ENCODE measurements at places on chromosomes 7 and 10. TPM values are rescaled to one million over a fixed set of nuclear protein-coding genes. Genes with fewer than 3 reads are reported as not detected.

- peak; percentile 67 for DNase-seq
Measured at GRCh38 chr7:158549616-158550393, 37.8 kb downstream of the PTPRN2 start.

DNA sequence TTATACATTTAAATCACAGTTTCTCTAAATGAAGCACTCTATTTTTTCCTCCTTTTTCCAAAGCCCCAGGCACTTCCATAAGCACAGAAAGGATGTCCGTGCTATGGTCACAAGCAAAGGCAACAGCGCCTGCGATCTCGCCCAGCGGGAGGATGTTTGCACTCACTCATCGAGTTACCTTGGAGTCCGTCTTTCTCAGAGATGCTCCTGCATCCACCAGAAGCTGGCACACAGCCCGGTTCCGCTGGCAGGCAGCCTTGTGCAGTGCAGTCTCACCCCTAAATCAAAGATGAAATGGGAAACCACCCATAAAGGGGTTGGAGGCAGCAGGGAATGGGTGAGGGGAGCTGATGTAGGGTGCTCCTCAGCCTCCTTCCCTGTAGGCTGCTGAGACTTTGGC lies 51.9 kb upstream of the PTN start:
- no peak for DNase-seq

The GLI3 gene
- total RNA-seq: 33.8 TPM

GRCh38 chr10:84026821-84027257 lies 112.5 kb upstream of the GHITM start:
- no peak for DNase-seq

The GBX1 gene
- total RNA-seq: not detected

DNA sequence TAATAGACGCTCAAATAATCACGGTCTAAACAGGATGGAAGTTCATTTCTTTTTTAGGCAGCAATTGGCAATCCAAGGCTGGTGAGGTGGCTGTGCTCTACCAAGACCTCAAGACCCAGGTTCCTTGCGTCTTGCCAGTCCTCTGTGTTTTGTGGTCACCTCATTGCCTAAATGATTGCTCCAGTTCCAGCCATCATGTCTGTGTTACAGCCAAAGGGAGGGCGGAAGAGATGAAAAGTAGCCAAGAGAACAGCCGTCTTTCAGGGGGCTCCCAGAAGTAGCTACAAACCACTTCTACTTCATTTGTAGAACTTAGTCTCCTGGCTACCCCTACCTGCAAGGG lies 19.2 kb upstream of the C10orf67 start:
- DNase-seq: no peak

The GRM3 gene
- total RNA-seq: not detected

- DNase-seq: no peak
Measured at GRCh38 chr7:143244321-143244720, 18.9 kb upstream of the GSTK1 start.

The KCNH2 gene
- total RNA-seq: 3.2 TPM

- DNase-seq: no peak
Measured at GRCh38 chr10:116097239-116097784, 175.7 kb downstream of the GFRA1 start.

DNA sequence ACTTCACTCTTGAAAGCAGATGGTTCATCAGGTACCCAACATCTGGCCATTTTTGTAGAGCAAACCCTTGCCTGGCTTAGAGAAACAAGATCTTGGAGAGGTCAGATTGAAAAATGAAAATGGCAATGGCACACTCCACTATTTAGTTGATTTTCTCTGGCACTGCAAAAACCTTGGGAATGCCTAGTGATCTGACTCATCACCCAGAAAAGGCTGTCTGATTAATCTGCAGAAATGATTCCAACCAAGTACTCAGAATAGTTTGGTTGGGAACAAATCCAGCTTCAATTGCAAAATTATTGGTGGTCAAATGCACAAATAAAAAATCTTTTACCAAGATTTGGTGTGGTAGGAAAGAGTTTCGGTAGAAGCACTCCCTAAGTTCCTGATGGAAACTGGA lies 351.2 kb downstream of the PHTF2 start:
- DNase-seq: no peak

The OR9A4 gene
- 0.40 TPM for total RNA-seq

- no peak for DNase-seq
Measured at GRCh38 chr7:138243430-138243829, 167.2 kb downstream of the AKR1D1 start.

The SORCS1 gene
- total RNA-seq: 80.5 TPM

- peak; percentile 81 for DNase-seq
Measured at GRCh38 chr10:70132098-70133029, at the start of gene AIFM2. TSS of gene AIFM2 (minus strand) at chr10:70132825. CDS start at chr10:70124084, 8,741 bp downstream.

DNA sequence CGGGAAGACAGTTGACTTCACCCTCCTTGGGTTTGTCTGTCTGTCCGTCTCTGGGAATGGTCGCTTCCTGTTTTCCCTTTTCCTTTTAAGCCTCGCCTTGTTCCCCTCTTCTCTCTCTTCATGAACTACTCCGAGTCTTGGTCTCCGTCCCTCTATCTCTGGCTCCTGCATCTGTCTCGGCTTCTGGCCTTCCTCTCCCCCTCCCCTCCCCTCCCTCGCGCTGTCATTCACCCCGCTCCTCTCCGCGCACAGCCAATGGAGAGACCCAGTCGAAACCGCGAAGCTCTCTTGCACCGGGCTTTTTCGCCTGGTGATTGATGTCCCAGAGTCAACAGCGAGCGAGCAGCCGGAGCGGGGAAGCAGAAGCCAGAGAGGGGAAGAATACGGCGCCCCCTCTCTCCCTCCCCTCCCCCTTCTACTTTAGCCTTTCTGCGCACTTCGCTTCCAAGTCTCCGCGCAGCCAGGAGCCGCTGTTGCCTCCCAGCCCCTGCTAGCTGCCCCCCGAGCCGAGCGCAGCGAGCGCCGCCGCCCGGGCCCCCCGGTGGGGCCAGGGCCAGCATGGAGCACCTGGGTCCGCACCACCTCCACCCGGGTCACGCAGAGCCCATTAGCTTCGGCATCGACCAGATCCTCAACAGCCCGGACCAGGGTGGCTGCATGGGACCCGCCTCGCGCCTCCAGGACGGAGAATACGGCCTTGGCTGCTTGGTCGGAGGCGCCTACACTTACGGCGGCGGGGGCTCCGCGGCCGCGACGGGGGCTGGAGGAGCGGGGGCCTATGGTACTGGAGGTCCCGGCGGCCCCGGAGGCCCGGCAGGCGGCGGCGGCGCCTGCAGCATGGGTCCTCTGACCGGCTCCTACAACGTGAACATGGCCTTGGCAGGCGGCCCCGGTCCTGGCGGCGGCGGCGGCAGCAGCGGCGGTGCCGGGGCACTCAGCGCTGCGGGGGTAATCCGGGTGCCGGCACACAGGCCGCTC lies at the start of gene TLX1:
Gene TLX1, plus strand, starts transcription at position 317 of the 978 bp plus-strand sequence. Its CDS starts 242 bp downstream, at position 559.
- DNase-seq: no peak

DNA sequence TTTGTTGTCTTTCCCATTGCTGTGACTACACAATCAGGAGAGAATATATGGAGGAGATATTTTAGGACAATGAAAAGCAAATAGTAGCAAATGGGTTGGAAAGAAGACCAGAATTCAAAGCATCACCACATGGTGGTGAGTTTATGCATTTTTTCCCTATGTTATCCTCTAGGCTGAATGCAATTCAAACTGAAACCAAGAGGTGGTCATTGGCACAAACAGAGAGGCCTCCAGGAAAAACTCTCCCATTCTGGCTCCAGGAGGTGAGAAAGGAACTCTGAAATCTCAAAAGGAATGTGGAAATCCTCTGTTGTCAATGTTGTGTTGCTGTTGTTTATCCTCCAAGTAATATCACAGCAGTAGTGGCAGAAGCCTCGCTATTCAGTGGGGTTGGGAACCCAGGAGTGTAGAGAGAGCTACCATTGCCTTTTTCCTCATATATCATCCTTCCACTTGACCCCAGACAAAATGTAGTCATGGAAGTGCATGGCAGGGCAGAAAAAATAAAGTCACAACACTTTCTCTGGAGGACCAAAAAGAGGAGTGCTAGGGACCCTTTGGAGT lies 819.1 kb downstream of the GRID1 start:
- no peak for DNase-seq

DNA sequence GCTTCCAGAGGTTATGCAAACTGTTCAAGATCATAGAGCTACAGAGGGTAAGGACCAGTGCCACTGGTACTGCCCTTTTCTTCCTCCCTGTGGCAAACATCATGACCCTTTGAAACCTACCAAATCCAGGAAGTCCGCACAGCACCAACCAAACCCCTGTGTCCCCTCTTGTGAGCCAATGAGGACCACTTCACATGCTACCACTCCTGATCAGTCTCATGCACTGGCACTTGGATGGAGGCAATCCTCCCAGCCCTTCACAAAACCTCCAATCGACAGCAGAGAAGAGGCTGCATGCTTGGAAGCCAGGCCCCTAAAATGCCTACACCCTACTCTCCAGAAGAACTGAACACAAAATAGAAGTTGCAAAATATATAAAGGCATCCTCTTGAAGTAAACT lies 248.0 kb downstream of the TNS3 start:
- peak; percentile 53 for DNase-seq

DNA sequence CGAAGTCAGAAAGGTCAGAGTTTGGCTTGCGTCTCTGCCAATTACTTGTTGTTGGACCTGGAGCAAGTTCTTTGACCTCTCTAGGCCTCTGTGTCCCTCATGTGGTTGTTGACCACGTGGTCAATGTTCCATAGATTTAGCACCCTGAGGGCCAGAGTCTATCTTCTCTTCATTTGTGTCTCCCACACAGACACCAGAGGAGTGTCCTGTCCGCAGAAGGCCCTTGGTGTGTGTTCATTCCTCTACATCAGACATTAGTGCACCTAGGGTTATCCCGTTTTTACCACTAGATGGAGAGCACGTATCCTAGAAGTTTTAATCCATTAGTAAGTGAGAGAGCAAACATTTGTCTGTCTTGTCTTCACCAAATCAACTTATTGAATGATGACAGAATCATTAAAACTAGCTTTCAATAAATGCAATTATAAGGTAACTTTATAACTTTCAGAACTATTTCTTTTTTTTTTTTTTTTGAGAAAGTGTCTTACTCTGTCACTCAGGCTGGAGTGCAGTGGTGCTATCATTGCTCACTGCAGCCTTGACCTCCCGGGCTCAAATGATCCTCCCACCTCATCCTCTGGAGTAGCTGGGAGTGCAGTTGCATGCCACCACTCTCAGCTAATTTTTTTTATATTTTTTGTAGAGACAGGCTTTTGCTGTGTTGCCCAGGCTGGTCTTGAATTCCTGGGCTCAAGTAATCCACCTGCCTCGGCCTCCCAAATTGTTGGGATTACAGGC lies 122.5 kb upstream of the ANKRD1 start:
- no peak for DNase-seq

The AQP1 gene
- total RNA-seq: 864 TPM

The CALCR gene
- total RNA-seq: 0.62 TPM

- no peak for DNase-seq
Measured at GRCh38 chr10:62054408-62054807, 152.9 kb downstream of the ARID5B start.

GRCh38 chr10:83176901-83177300 lies 962.4 kb upstream of the GHITM start:
- DNase-seq: no peak

DNA sequence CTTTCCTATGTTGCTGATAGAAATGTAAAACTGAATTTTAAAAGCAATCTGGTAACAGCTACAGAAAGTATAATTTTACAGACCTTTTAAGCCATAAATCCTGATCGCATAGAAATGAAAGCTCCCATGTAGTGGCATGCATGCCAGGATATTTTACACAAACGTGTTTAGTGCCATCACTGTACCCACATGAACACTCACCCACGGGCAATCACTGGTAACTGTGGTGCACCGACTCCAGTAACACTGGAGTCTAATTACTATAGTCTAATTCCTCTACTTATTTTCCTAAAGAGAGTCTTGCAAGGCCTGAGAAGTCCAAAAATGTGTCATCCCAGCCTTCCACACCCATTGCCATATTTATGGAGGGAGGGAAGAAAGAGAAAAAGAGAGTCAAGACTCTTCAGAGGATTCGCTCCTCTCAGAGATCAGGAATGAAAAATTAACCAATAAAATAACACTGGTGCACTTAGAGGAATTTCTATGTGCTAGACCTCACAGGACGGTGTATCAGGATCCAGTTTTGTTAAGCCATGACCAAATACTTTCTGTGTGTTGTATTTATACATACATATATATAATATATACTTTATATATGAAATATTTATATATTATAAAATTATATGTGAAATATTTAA lies 48.9 kb upstream of the AKR1C1 start:
- DNase-seq: no peak

The PON1 gene
- total RNA-seq: not detected

DNA sequence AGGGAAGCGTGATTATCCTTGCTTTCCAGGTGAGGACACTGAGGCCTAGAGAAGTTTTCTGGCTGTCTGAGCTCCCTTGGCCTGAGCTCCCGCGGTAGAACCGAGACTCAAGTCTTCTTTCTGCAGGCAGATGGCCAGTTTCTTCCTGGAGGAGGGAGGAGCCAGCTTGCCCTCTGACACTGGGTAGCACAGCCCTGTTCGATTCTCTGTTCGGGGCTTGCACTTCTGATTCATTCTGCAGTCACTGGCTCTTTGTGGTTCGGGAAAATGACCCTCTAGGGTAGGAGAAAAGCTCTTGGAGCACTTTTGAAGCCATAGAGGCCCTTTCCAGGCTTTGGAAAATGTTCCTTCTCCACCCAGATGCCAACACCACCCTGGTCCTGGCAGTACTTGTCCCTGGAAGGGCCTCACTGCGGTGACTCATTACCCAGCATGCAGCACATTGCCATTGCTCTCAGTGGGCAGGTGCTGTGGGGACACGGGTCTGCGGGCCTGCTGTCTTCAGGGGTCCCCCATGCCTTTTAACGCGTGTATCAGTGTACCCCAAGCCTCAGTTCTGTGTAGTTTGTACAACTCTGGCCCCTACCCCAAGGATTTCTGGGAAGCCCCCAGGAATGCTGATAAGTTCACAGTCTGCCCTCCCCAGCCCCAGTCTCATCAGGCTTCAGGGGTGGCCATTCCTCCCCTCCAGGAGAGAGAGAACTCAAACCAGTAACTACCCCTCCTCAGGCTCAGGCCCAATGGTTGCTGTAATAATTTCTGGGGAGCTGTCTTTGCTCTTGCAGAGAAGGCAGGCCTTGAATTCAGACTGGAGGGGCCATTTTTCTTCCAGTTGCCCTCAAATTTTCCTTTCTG lies 11.9 kb downstream of the CHST3 start:
- no peak for DNase-seq

The LIPN gene
- total RNA-seq: 0.31 TPM

- no peak for DNase-seq
Measured at GRCh38 chr7:77461246-77461645, 45.1 kb upstream of the GSAP start.

- DNase-seq: no peak
Measured at GRCh38 chr10:129645487-129645886, 178.4 kb downstream of the MGMT start.

The TUBB8 gene
- total RNA-seq: not detected

GRCh38 chr7:92699560-92699959 lies 109.4 kb upstream of the FAM133B start:
- no peak for DNase-seq

The PRKAR2B gene
- total RNA-seq: 17.8 TPM

The POLL gene
- total RNA-seq: 37.1 TPM

- no peak for DNase-seq
Measured at GRCh38 chr10:20117471-20117870, 301.2 kb downstream of the PLXDC2 start.
